ENCODE measurements at places on chromosomes 6 and 20.

- no peak for DNase-seq
These were observed 158.7 kb downstream of the RNGTT start for GRCh38 chr6:88804701-88805100.

GRCh38 chr6:53945765-53946407, 151.1 kb downstream of the LRRC1 start:
- DNase-seq, result no peak

DNA sequence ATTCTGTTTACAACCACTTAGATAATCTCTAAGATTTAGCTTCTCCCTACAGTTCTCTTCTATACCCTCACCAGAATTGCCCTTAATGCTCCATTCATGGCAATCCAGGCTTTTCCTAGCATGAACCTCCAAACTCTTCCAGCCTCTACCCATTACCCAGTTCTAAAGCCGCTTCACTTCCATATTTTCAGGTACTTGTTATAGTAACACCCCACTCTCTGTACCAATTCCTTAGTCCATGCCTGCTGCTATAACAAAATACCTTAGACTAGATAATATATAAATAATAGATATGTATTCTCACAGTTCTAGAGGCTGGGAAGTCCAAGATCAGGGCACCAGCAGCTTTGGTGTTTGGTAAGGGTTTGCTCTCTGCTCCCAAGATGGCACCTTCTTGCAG, 16.5 kb upstream of the TRERF1 start:
- no peak for DNase-seq

DNA sequence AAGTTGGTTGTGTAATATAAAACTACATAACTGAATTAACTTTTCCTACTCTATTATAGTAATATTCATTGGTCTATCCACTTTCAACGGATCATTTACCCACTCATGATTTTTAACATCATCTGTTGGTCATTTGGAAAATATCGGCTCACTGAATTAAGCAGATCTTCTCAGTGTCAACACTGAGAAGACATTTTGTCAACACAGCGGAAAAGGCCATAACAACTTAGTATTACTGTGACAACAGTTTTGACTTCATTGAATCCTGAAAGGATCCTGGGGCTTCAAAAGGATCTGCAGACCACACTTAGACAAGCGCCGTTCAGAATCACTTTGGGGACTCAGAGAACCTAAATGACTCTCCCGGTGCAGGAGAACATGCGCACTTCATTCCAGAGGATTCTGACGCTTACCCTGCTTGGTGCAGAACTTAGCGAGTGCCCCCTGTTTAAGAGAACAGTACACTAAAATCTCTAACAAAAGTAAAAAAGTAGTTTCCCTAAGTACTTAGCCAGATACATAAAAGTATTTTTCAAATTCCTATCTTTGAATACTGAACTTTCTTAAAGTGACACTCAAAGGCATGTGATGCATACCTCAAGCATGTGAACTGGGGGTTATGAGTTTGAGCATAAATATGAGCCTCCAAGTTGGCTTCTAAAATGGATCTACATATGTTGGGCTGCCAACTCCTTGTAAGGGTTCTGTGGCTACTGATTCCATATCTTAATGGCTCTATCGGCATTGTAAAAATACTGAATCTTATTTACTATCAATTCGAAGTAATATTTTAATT, 4.0 kb downstream of the ZBTB2 start:
- no peak for DNase-seq

GRCh38 chr20:58344741-58345140, 35.2 kb downstream of the RAB22A start:
- DNase-seq, result no peak

GRCh38 chr20:62603021-62603906, 39.0 kb upstream of the SLCO4A1 start:
- peak; percentile 74 for DNase-seq

GRCh38 chr20:17461941-17462340, 69.2 kb downstream of the BFSP1 start:
- no peak for DNase-seq

- no peak for DNase-seq
These were observed 289.4 kb downstream of the CDC5L start for GRCh38 chr6:44676826-44677433.

DNA sequence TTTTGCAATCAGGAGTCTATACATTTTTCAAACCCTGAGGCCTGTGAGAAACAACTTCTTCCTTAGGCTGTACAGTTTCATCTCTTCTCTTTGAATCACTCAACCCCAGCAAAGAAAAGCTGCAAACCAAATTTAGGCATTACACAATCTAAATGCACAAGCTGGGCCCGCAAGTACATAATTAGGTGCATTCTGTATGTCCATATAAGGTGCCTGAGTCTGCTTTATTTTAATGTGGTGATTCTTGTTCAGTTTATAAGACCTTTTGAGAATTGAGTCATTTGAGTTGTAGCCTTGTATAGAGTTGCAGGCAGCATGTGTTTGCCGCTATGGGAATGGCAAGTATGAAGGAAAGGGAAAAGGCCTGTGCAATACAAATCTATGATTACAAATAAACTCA, 709.6 kb upstream of the MARCKS start:
- DNase-seq, result no peak

GRCh38 chr6:41964201-41964887, 22.7 kb upstream of the CCND3 start:
- peak; percentile 42 for DNase-seq

- DNase-seq, result peak; percentile 33
These were observed 40.1 kb upstream of the DYNLRB1 start for GRCh38 chr20:34475979-34476736.

DNA sequence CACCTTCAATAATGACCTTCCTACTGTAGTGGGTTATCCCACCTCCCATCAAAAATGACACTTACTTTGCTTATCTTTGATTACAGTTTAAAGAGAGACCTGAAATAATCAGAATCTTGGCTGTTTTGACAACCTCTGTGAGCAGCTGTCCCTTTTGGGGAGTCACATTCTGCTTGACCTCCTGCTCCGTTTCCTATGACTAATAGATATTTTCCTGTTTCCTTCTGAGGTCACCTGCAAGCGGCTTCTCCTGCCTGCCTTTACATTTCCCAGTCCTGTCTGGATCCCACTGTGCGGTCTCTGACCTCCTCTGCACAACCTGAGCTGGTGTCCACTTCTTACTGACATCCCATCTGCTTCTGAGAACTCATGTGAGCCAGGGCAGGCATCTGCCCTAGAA, 54.2 kb downstream of the TRAM2 start:
- DNase-seq, result no peak

DNA sequence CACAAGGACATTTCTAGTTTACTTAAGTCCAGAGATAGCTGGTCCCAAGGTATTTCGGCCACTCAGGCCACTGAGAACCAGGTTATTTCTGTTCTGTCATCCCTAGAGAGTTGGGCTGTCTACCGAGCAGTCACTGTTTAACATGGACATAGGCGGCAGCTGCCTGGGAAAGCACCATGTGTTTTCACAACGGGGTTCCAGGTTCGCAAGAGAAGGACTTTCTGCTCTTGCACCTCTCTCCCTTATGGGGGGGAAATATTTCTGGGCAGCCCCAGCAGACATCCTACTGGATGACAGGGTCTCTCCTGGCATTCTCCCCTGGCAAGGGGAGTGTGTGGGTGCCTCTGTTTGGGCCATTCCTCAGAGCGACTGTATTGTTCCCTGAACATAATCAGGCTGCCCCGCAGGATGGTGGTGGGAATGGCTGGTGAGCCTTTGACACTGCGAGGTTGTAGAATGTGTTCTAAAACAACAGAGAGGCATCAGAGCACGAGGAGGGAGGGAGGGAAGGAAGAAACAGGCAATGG, 64.4 kb upstream of the DUSP22 start:
- DNase-seq, result no peak

- no peak for DNase-seq
These were observed 634.4 kb upstream of the MMS22L start for GRCh38 chr6:97917369-97917768.

DNA sequence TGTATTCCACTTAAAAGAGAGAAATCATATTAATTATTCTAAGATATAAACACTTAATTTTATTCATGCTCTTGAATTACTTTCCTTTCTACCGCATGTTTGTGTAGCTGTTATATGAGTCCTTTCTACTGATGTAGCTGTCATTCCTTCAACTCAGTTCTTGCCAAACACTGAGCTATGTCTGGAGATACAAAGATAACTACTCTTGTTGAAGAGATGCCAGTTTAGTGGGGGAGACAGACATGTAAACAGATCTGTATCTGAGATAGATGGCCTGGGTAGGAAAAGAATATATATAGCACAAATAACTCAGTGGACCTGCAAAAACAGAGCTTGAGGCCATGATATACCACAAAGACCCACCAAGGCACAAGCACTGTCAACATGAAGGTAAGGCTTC, 157.3 kb downstream of the BTBD9 start:
- no peak for DNase-seq

GRCh38 chr6:136890986-136891385, 31.1 kb upstream of the SLC35D3 start:
- no peak for DNase-seq
